ENCODE measurements at places on chromosomes 6 and 20.

DNA sequence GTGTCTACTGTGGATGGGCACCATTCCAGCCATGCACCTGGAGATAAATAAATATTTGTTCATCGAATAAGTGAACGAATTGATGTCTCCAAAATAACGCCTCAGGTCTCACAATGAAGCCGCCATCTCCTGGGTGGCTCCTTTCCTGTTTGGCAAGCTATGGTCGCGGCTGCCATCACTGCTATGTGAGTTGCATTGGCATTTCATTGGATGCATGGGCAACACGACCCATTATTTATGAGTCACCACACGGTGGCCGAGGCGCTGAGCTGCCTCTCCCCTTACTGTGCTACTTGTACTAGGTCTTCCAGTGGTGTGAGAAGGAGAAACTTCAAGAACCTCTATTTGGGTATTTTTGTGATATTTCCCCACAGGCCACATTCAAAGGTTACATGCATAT, 21.3 kb upstream of the PDE10A start:
- DNase-seq: no peak

DNA sequence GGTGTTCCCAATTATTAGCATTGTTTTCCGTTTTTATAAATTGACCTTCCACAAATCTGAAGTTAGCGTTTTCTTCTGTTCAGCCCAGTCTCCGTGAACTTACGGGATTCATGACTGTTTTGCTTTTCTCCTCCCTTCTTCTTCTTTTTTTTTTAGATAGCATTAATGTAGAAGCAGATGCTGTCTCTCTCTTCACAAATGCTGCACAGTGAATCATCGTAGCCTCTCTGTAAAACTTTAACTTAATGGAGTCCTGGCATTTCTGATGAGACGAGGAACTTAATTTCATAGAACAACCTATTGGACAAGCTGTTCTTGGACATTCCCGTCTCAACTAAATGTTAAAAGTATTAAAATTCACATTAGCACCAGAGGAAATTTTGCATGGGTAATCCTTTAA, 138.0 kb upstream of the EEF1E1 start:
- no peak for DNase-seq

- no peak for DNase-seq
Observed at GRCh38 chr20:60052322-60052721, 94.1 kb downstream of the CDH26 start.

GRCh38 chr6:158009935-158010585, 28.4 kb downstream of the SYNJ2 start:
- no peak for DNase-seq

GRCh38 chr6:5520796-5521195, 259.5 kb downstream of the FARS2 start:
- no peak for DNase-seq

GRCh38 chr6:29992807-29993206, 50.5 kb downstream of the HLA-A start:
- DNase-seq: peak; percentile 94

DNA sequence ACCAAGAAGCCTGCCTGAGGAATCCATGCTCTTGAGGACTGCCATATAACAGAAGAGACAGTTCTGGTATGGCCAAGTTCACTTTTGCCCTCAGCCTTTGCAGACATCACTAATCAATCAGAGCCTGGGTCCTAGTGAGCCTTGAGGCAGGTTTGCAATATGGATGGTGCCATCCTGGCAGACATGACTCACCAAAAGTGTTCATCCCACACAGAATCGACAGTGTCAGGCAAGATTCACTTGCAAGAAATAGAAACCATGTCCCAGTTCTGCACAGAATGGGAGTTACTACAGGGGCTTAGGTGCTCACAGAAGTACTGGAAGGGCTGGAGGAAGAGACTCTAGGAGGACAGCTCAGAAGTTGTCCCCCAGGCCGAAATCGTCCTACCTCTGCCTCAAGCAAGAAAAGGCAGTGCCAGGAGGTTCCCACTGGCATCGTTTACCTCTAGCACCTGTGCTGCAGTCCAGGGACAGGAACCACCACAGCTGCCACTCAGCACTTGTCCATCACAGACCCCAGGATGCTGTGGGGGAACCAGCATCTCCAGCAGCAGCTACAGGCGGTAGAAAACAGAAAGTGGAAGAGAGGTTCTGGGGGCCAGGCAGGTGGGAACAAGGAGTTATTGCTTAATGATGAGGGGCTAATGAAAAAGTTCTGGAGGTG, 42.6 kb upstream of the PHACTR3 start:
- DNase-seq: no peak

GRCh38 chr6:170165471-170166117, 125.3 kb downstream of the DLL1 start:
- DNase-seq: no peak

DNA sequence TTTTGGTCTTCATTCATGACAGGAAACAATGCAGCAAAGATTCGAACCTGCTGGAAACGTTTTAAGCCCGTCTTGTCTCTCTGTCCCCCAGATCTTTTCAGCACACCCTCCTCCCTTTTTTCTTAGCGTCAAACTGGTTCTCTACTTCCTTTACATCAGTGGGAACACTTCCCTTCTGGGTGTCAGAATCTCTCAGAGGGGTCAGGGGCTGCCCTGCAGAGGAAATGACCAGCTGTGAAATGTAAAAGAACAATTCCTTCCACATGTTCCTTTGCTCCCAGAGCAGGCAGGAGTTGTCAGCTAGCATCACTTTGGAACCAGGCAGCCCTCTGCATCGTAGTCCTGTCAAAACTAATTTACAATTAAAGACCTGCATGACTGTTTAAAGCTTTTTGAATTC, 619.0 kb downstream of the TFAP2A start:
- no peak for DNase-seq

DNA sequence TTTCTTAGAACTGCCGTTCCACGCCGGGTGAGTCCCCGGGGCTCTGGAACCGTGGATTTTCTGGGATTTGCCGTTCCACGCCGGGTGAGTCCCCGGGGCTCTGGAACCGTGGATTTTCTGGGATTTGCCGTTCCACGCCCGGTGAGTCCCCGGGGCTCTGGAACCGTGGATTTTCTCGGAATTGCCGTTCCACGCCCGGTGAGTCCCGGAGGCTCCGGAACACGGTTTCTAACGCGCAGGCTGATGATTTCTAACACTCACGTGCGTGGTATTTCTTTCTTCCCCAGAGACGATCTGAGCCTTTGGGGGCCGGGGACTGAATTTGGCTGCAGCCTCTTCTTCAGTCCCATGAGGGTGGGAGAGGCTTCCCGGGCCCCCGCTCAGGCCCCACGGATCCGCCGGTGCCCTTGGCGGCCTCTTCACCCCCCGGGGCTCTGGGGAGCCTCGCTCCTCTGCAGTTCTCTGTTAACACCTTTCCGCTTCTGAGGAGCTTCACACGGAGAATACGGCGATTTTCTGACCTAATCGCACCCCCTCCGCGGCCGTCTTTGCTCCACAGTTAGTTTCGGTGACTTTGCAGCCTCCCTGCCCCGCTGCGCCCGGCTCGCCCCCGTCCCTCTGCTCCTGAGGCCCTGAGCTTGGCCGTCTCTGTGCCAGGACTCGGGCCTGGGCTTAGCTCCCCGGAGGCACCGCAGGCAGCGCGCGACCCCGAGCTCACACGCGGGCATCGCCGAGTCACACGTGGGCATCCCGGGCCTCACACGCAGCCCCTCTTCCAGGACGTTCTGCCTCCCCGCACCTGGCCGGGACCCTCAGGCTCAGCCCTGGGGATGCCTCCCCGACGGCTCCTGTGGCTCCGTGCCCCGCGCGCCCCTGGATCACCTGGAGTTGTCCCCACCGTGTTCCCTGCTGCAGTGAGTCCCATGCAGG, 7.2 kb upstream of the KIF25 start:
- no peak for DNase-seq

GRCh38 chr6:43506667-43507471, 3.3 kb downstream of the LRRC73 start:
- peak; percentile 75 for DNase-seq

GRCh38 chr6:55925292-55925691, 49.9 kb upstream of the BMP5 start:
- DNase-seq: peak; percentile 90

DNA sequence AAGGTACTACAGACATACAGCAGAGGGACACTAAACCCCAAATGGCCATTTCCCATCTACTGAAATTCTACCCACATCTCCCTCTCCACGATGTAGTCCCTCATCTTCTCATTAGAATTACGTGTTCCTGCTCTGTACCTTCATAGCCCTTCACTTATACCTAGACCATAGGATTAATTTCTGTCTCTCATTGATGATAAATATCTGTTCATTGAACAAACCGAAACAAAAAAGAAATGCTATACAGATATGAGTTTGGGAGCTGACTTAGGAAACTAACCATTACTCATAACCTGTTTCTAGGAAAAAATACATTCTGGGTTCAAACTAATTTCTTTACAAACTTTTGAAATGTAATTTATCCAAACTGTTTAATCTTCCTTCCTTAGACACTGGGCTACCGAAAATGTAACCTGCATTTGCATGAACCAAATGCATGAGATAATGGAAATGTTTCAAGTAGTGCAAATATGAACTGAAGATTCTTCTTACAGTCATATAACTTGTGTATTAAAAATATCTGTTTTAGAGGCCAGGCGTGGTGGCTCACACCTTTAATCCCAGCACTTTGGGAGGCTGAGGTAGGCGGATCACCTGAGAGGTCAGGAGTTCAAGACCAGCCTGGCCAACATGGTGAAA, 85.3 kb downstream of the GJA10 start:
- DNase-seq: no peak

All from RKO (cell line).